Stimulated activated CD8-positive, alpha-beta memory T cell treated with anti-CD3 and anti-CD28 coated beads, Interleukin-2, amount 100 ng/mL, for 1 hour (primary cell): ENCODE measurements at places on chromosomes 5 and 9.

- no peak for DNase-seq
Observed at GRCh38 chr5:179257176-179257682, 88.0 kb downstream of the ADAMTS2 start.

GRCh38 chr9:29289365-29289764 lies 1716.1 kb upstream of the C9orf72 start:
- DNase-seq: no peak

DNA sequence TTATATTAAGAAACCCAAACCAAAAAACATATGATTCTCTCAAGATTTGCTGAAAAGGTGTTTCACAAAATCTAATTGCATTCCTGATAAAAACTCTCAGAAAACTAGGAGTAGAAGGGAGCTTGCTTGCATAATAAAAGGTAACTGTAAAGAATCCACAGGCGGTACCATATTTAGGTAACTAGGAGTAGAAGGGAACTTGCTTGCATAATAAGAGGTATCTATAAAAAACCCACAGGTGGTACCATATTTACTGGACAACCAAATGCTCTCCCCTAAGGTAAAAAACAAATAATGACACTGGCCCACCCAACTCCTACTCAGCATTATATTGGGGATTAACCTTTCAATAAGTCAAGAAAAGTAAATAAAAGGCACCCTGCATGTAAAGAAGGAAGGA lies 57.5 kb upstream of the FCN1 start:
- no peak for DNase-seq

- DNase-seq: no peak
Observed at GRCh38 chr5:127429928-127430327, 87.5 kb upstream of the PRRC1 start.

- DNase-seq: no peak
Observed at GRCh38 chr9:81592887-81593266, 96.5 kb downstream of the TLE1 start.

- no peak for DNase-seq
Observed at GRCh38 chr5:123671042-123671441, 159.1 kb downstream of the CSNK1G3 start.
